ENCODE measurements at places on chromosomes 4 and X.

DNA sequence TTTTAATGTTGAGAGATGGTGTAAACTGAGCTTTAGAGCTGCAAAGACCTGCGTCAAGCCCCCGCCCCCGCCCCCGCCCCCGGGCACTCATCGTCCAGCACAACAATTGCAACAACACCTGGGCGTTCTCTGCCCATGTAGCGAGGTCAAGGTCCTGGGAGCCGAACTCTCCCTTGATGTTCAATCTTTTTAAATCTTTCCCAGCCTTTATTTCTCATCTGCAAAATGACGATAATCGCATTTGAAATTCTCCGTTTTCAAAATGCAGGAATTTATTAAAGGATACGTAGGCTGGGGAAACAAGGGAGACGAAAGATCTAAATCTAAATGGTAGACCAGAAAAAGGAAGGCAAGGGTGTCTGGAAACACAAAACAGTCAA, 648 bp upstream of the MSMO1 start:
- no peak for DNase-seq

DNA sequence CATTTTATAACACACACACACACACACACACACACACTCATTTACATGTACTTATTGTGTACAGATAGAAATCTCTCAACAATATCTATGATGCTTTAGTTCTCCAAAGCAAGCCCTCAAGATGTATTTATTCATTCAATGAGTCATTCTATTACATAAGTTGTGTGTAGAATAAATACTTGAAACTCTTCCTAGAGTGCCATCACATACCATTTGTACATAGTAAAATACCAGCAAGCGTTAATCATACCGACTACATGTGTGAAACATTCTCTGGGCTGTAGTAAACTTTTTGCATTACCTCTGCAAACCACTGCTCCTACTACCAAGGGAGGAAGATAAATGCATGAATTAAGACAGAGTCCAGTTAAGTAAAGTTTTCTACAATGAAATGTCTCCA, 70.9 kb downstream of the EPHA5 start:
- no peak for DNase-seq

- DNase-seq, result no peak
These were observed 271.2 kb upstream of the TENM3 start for GRCh38 chr4:181971973-181972372.

DNA sequence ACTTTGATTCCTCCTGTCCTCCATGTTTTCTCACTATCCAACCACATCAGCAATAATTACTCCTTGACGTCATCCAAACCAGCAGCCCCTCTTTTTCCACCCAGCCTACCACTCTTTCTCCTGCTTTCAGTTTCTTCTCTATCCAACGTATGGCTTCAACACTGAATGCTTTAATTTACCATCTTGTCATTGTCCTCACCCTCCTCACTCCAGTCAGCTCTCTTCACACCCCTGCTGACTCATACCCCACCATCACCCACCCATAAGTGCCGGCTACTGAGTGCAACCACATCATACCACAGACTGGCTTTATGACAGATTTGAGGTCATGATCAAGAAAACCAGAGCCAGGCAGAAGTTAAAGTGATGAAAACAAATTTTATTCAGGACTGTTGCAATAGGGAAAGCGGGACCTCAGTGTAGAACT, 9.8 kb upstream of the ANXA5 start:
- DNase-seq, result no peak

- DNase-seq, result no peak
These were observed 66.8 kb upstream of the LSM6 start for GRCh38 chr4:146108756-146109155.

- no peak for DNase-seq
These were observed 227.2 kb downstream of the SNCA start for GRCh38 chr4:89609756-89610155.

DNA sequence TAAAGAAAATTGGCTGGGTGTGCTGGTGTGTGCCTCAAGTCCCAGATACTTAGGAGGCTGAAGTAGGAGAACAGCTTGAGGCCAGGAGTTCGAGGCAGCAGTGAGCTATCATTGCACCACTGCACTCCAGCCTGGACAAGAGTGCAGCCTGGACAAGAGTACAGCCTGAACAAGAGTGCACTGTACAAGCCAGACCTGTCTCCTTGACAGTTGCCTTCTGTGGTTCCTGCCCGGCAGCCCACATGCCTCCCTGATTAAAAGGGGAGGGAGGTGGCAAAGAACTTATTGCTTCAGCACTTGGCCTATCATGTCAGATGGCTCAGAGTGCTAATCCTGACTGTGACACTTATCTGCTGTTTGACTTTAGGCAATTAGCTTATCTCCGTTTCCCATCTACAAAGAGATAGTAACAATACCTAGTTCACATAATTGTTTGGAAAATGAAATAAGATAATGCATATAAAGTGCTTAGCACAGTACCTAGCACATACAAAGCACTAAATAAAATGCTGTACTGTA, 249.1 kb downstream of the DCLK2 start:
- no peak for DNase-seq

DNA sequence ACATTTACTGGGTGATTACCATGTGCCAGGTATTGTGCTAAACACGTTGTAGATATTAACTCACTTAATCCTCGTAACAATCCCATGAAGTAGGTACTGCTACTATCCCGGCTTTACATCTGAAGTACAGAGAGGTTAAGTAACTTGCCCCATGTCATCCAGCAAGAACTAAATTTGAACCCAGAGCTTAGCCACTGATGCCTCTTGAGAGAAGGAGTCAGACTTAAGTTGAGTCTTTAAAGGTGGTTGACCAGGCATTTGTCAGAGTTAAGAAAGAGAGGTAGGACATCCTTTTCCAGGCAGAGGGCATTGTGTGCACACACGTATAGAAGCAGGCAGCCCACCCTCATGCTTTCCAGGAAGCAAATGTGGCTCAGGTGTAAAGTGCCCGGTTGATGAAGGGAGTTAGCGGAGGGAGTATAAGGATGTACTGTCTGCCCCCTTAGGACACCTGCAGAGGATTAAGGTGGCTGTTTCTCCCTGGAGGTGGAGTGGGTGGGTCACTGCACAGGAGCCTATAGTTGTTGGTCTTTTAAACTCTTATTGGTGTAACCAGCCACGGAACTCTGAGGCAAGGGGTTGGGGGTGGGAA, 335 bp upstream of the CD38 start:
- DNase-seq, result no peak

DNA sequence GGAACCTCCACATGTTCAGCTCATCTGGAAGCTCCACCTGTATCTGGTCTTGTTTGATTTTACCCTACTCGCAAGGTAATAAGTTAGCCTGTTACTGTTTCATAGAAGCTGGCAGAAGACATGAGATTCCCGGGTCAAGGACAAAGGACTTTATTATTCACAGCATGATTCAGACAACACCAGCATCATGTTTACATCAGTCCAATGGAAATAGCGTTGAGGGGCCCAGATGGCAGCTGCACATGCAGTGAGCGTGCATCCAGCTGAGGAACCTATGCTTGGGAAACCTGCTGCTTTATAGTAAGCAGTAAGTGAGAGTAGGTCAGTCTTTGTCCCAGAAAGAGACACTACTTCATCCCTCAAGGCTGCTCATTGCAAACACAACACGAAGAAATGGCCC, 19.8 kb downstream of the TSPAN5 start:
- no peak for DNase-seq

Data from B cell (primary cell).